Activated T-helper 1 cell treated with anti-CD3 and anti-CD28 coated beads, Interleukin-2, amount 50 U/mL, for 16 hours (primary cell): ENCODE measurements at places on chromosomes 5 and 9.

- DNase-seq, result peak; percentile 47
Measured at GRCh38 chr9:100437860-100438805, 11.2 kb downstream of the MSANTD3 start.

GRCh38 chr5:179802950-179803562, 3.6 kb downstream of the MGAT4B start:
- no peak for DNase-seq

DNA sequence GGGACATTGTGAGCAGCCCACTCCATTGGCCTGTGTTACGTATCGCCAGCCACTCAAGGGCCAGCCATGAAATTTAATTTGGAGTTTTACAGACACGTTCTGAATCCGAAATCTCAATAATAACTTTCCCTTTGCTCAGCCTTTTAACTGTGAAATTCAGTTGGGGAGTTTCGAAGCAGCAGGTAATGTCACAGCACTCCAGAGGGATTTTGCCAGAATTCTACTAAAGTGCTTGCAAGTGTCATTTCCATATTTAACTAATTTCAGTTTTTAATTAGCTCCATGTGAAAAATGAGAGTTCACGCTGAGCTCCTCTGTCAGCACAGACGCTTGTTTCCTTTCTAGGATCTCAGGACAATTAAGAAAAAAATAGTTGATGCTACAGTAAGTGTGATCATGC, 267.1 kb upstream of the WWC1 start:
- DNase-seq, result no peak

DNA sequence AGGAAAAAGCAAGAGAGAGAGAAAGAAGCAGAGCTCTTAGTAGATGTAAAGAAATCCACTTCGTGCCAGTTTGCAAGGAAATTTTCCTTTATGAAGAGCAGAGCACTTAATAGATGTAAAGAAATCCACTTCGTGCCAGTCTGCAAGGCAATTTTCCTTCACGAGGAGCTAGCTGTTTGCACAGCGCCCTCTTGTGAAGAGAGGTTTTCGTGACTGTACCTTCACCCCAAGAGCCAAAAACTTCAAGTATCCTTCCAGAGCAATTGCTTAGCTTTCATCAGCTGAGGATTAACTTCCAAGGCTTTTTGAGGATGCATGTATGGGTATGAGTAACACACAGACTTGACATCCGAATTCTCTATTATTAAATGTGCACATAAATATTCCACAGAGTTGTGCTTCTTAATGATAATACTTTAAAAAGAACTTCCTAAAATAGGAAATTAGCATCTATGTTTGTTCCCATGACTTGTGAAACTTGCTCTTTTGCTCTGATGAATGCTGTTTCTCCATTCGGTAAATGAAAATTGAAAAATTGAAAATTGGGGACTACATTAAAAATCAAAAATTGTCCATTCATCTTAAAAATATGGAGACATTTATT, 525.6 kb downstream of the PDE4D start:
- no peak for DNase-seq

- no peak for DNase-seq
Measured at GRCh38 chr5:72847439-72847838, 31.0 kb downstream of the TNPO1 start.

DNA sequence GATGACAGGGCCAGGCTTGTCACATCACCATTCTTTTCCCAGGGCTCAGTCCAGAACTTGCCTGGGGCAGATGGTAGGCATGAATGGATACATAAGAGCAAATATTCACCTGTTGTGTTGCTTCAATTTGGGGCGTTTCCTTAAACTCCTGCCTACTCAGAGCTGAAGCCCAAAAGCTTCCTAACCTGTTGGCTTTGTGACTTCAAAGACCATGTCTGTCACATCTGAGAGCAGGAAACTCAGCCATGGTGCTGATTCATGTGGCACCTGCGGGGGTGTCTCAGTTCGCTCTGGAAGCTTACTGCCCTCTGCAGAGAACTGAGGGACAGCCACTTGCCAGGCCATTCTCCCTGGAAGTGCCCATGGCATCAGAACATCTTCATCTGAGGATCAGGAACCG, 246.6 kb downstream of the HSPA4 start:
- DNase-seq, result no peak

- no peak for DNase-seq
Measured at GRCh38 chr5:180259260-180259611, 32.6 kb downstream of the MAPK9 start.
